NCI-H187 (cell line): ENCODE measurements at places on chromosomes 1 and 21.

DNA sequence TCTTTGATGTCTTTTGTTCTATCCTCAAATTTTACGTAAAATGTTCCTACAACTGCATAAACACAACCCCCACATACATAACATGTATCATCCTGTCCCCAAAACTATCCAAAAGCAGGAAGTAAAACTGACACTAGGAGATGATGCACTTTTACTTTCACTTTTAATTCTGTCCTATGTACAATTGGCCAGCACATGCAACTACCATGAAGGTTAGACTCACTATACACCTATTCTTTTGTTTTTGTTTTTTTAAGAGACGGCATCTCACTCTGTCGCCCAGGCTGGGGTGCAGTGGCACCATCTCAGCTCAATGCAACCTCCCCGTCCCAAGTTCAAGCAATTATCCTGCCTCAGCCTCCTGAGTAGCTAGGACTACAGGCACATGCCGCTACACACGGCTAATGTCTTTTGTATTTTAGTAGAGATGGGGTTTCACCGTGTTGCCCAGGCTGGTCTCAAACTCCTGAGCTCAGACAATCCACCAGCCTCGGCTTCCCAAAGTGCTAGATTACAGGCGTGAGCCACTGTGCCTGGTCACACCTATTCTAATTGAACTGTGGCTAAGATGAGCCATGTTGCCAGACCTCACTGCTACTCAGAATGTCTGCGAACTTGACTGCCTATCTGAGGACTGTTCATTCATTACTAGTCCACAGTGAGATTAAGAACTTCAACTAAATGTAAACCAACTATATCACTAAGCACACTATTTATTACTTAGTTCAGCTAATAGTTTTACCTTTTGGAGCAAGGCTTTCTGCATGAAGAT lies 48.0 kb downstream of the TOR3A start:
- no peak for DNase-seq

DNA sequence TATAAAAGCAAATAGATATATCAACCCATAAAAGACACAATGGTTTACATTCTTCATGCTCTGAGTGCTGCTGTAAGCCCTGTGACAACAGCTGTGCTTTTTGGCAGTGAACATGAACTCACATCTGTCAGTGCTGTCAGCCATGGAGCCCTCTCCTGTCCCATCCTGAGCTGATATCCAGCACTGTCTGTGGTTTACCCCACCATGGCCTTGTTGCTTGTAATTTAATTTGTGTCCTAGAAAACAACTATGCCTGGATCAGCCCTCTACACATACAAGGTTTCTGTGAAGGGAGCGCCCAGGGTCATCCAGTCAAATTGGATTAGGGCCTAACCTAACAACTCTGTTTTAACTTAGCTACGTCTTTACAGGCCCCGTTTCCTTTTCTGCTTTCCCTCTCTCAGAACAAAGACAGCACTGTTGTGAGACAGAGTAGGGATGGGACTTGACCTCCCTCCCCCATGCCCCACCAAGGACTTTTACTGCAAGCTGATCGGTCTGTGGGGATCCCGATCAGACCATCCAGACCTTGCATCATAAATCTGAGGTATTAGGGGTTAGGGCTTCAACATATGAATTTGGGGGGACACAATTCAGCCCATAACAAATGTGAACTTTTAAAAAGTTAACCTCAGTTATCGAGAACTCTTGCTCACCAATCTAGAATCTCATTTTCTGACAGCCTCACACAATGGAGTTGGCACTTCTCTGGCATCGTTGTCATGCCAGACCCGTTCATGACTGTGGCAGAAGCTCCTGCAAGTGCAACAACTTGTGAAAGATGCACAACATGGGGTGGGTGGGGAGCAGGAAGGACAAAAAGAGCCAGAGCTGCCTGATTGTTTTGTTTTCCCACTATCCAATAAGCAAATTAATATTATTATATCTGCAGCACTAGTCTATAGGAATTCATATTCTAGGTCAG lies 16.4 kb upstream of the SLC44A3 start:
- DNase-seq, result no peak

GRCh38 chr1:2530513-2531361 lies 674 bp upstream of the HES5 start:
- DNase-seq, result no peak

GRCh38 chr1:56461158-56462127 lies 117.9 kb downstream of the PLPP3 start:
- DNase-seq, result no peak

- no peak for DNase-seq
Observed at GRCh38 chr1:184716158-184716557, 38.5 kb downstream of the EDEM3 start.

GRCh38 chr1:211133393-211133835 lies 534 bp downstream of the KCNH1 start:
- no peak for DNase-seq

DNA sequence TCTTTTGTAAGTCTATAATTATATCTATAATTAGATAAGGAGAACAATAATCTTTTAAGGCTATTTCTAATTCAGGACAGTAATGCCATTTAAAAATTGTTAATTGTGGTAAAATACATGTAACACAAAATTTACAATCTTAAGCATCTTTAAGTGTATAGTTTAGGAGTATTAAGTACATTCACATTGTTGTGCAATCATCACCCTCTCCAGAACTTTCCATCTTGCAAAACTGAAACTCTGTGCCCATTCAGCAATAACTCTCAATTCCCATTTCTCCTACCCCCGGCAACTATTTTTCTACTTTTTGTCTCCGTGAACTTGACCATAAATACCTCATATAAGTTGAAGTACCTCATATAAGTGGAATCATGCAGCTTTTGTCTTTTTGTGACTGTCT lies 93.9 kb upstream of the KCNA3 start:
- DNase-seq, result no peak

DNA sequence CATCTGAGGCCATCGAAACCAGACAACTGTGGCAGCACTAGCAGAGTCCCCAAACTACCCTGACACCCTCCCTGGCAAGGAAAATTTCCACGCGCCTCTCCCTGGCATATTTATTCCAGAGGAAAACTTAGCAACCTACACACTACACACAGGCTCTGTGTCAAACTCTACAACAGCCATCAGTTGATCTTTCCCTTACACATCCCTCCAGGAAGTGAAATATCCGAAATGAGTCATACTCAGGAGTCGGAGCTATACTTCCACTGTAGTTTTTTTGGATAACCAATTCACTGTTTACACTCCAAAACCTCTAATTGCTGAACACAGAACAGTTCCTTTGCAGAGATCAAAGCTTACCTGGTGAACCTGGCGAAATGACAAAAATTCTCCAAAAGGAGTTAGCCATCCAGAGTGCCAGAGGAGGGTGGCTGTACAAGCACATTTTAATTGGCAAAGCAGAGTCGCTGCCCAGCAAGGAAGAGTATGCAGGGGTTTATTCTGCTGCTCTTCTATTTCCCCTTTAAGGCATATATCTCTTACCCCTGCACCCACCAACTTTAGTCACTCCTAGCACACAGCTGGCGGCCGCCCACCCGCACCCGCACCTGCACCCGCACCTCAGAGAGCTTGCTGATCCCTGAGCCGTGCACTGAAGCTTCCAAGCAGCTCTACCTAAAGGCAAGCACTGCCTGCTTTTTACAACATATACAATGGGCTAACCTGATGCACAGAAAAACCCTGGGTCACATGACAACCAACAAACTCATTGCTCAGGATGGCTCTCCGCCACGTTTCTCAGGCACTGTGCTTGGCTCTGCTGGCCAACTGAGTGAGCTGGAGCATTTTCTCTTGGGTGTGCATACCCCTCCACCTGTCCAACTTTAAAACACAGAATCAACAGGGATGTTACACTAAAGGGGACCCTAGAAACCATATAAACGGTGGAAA lies 54.9 kb downstream of the CAPZB start:
- no peak for DNase-seq

DNA sequence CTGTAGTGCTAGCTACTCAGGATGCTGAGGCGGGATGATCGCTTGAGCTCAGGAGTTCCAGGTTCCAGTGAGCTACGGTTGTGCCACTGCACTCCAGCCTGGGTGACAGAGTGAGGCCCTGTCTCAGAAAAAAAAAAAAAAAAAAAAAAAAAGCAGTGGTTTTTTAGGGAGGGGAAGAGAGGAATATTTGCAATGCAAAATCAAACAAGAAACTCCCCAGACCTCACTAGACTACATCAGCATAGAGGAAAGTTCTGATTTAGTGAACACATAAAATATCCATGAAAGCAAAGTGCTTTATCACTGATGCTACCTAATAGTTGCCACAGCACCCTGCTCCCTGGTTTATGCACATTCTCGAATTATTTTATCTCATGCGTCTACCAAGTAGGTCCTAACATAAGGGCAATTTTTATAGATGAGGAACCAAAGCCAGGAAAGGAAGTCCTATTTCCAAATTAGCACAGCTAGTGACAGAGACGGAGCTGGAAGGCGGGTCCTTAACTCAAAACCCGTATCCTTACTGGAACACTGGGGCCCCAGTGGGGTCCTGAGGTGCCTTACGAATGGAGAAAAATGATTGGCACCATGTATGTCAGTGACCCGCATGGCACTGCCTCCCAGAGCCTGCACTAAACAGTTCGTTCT lies 50.7 kb upstream of the GPR157 start:
- no peak for DNase-seq

DNA sequence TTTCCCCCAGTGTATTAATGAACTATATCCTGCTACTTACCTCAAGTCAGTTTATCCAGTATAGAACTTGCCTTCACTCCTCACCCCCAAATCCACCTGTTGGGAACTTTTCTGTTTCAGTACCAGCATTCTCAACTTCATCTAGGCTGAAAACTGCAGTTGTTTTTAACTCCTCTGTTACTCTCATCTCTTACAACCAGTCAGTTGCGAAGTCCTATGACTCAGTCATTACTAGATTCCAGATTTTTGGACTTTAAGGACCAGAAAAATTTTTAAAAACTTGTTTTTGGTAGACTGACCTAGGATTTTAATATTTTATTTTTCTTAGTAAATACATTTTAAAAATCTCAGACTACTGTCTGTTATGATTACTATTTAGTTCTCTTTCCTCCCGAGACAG lies 8.1 kb downstream of the GNAI3 start:
- no peak for DNase-seq

- no peak for DNase-seq
Observed at GRCh38 chr1:173364827-173365226, 112.3 kb upstream of the PRDX6 start.

DNA sequence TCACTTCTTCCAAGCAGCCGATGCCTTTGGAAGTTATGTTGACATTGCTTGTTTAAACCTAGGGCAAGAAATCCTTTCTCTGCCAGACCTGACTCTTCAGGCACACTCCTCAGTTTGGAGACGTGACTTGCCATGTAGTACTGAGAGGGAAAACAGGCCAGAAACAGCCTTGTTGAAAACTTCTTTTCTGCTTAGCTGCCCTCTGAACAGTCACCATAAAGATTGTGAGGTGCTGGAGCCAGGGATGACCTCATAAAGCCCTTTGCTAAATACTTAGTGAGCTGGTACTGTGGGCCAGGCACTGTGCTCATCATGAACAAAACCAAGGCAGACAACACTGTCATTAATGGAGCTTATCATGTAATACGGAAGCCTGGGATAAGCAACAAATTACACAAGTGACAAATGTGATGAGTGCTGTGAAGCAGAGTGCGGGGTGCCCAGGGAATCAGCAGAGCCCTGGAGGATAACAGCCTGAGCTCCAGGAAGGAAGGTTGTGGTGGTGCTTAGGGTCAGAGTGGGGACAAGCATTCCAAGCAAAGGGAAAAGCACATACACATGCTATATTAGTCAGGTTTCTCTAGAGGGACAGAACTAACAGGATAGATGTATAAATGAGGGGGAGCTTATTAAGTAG lies 42.4 kb downstream of the MTARC1 start:
- DNase-seq, result no peak

DNA sequence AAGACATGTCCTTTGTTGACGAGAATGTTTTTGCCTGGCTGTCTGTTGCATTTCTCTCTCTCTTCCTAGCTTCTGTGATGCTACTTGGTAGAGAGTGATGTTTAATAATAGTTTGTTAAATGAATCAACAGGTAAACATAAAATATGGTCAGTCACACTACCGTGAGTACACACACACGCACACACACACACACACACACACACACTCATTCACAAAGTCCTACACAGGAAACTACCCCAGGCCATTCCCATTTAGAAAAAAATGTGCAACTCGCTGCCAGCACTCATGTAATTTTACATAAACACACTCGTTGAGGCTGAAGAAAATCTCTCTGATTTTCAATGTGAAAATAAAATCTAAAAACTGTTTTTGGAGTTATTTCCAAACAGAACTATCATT lies 38.7 kb downstream of the RUNX1 start:
- no peak for DNase-seq

GRCh38 chr1:100670083-100670482 lies 49.5 kb upstream of the VCAM1 start:
- no peak for DNase-seq
